AG20443 (cell line): ENCODE measurements at places on chromosomes 2 and 18.

- DNase-seq, result no peak
These were observed 256.2 kb downstream of the PIK3C3 start for GRCh38 chr18:42211201-42211600.

DNA sequence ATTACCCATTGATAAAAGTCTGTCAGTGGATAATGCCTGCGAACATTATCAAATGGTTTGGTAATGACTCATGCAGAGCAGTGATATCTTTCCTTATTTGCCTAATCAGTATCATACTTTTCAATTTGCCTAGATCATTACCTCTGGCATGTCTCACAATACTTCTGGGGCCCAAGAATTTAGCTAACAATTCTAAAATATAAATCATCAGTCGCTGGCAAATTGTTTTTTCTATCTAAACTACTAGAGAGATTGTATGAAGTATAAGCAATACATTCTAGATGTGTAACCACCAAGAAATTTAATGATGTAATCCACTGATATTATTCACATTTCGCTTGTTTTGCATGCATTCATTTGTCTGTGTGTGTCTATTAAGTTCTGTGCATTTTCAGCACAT is 191.2 kb upstream of the CDH19 start:
- no peak for DNase-seq

DNA sequence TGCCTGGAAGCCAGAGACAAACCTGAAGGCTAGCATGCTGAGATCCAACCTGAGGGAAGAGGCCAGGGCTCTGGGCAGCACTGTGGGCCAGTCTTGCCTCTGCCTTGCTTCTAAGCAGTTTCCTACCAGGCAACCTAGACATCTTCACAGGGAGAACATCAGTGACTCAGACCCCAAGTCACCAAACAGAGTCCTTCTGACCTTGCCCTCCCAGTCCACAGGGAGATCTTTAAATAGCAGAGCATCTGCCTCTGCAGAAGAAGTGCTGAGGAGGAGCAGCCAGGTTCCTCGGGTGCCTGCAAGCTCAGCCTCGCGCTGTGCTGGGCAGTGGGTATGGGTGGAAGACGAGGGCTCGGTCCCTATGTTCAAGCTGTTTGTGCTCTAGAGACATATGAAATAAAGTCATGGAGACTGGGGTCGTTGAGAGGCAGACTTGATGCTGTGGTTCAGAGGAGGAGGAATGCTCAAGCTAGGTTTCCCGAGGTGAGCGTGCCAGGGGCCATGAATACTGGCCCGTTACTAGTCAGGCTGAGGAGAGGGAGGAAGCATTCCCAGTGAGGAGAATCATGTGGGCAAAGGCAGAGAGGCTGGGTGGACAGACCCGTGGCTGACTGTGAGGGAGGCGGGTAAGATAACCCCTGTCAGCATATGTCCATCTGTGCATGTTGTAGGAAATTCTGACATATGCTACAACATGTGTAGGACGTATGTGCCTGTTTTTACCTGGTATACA is 66.5 kb downstream of the BOLA3 start:
- DNase-seq, result no peak

- no peak for DNase-seq
These were observed 48.2 kb upstream of the SH3RF3 start for GRCh38 chr2:109080757-109081156.

DNA sequence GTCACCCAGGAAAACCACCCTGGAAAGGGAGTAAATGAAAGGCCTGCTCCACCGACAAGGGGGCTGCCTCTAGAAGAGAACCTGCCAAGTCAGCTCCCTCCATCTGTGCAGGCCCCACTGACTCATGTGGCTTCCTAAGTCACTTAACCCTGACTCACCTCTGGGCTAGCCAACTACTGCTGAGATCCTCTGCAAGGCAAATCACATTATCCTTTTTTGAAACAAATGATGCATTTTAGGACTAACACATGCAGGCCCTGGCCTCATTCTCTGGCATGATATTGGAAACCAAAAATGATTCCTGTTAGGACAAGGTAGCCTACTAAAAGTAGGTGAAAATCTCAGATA is 474.6 kb downstream of the EPHA4 start:
- DNase-seq, result peak; percentile 75

DNA sequence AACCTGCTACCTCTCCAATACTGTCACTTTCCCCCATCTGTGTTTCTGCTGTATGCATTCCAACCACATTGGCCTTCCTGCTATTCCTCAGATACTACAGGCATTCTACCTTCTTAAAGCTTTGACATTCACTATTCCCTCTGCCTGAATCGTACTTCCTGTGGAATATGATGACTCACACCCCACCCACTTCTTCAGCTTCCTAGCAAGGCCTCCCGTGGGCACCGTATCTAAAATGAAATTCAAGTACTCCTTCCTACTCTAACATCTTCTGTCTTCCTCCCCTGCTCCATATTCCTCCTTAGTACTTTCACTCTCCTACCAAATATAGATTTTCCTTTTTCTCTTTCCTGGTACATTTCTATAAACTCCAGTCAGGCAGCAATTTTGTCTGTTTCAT is 710.4 kb downstream of the RNF144A start:
- no peak for DNase-seq

DNA sequence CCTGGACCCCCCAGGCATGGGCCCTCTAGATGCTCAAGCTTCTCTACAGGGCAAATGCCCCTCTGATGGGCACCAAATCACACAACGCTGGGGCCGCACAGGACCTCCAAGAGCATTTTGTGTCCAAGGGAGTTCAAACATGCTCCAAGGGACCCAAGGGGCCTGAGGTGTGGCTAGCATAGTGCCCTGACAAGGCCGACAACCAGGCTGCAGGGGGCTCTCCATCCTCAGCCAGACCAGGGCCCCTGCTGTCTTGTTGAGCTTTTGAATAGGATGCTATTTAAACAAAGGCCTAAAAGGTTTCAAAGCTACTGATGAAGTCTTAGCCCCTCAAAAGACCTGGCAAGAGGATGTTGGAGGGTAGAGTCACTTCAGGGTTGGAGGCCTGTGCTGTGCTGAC is 33.1 kb downstream of the EN1 start:
- no peak for DNase-seq

DNA sequence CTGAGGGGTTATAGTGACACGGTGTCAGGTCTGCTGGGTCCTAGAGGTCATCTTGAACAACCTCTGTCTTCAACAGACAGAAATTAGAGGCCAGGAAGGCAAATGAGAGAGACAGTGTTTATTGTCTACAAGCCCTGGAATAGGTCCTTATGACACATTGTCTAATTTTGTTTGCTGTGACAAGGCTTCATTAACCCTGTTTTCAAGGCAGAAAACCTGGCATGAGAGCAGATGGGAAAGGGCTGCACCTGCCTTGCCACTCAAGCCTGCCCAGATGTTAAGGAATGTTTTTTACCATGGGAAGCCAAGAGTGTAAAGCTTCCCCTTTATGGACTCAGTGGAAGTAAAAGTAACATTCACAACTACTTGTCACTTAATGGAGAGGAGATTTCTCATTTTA is 275.3 kb downstream of the KCNS3 start:
- no peak for DNase-seq

GRCh38 chr2:106294182-106294581 is 100.1 kb upstream of the UXS1 start:
- DNase-seq, result no peak
